ENCODE measurements at places on chromosomes 4 and X.

- DNase-seq = no peak
These were observed 1.3 kb upstream of the ADH7 start for GRCh38 chr4:99436462-99436861.

DNA sequence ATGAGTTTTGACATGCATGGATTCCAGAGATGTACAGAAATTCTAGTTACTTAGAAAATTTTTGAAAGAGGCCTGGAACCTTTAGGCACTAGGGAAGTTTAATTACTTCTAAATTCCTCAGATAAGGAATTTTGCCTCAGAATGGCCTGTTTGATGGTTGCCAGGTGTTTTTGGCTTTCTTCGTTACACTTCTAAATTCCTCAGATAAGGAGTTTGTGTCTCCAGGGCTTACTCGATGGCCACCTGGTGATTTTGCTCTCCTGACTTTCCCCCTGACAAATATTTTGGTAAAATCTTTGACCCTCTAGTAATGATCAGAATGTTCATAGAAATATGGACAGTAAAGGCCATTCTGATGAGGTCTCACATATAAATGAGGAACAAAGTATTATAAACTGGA, 64.3 kb downstream of the BEX3 start:
- no peak for DNase-seq

- DNase-seq = no peak
These were observed 36.8 kb upstream of the NAA11 start for GRCh38 chr4:79362626-79363025.

DNA sequence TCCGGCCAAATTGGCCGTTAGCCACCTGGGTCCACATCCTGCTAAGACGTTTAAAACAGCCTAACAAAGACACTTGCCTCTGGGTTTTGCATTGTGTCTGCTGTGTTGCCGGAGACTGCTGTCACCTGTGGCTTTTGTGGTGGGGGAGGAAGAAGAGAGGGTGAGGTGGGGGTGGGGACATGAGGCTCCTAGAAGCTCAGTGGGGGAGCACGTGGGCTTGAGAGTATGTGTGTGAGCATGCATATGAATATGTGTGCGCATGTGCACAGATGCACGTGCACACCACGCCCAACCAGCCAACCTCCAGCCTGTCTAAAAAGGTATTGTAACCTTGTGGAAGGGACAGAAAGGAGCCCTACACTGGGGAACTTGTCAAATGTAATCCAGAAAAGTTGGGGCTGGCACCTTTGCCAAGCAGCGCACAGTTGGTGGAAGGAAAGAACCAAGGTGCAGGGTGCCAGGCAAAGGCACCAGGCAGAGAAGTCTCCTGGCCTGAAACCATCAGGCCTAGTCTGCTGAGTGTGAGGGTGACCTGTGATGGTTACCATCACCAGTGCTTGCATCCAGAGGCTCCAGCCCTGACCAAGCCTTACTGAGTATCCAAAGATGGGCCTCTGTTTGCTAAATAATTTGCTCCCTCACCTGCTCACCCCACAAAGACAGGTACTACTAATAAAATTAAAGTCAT, 10.1 kb upstream of the SASH3 start:
- peak; percentile 66 for DNase-seq

- DNase-seq = no peak
These were observed 100.6 kb upstream of the PNPLA4 start for GRCh38 chrX:8027827-8028226.

- DNase-seq = no peak
These were observed 78.0 kb downstream of the PRDM5 start for GRCh38 chr4:120844528-120844921.

DNA sequence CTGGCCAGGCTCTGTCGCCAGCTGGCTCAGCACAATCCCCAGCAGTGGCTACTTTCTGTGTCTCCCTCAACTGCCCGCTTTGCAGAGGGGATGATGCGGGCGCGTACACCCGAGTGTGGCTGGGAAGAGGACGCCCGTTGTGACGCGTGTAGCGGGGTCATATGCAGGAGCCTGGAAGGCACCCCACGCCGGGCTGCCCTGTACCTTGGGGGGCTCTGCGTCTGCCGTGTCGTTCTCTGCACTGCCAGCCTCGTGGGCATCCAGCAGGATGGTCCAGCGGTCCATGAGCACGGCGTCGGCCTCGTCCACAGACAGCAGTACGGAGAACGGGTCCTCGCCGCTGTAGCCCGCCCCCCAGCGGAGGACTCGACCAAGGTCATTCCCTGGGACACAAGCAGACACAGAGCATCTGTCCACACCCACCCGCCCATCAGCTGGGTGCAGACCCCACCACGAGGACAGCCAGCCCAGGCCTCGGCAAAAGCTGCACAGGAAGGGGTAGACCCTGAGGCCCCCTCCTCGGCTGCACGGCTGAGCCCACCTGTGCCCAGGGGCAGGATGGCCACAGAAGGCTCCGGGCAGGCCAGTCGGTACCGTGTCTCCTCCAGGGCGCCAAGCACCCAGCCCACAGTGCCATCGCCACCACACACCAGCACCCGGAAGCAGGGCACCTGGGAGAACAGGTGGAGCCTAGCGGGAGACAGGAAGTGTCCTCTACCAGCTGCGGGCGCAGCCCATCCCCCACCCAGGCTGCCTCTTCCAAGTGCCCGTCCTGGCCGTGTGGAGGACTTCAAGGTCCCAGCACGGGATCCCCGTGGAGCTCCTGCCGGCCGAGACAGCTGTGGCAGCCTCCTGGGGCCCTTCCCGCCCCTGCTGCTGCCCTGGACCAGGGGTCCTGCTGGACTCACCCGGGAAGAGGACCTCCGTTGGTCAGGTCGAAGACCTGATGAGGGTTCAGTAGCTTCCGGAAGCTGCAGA, 10.8 kb downstream of the DGKQ start:
- no peak for DNase-seq

GRCh38 chr4:153728660-153729059, 31.2 kb downstream of the RNF175 start:
- no peak for DNase-seq

DNA sequence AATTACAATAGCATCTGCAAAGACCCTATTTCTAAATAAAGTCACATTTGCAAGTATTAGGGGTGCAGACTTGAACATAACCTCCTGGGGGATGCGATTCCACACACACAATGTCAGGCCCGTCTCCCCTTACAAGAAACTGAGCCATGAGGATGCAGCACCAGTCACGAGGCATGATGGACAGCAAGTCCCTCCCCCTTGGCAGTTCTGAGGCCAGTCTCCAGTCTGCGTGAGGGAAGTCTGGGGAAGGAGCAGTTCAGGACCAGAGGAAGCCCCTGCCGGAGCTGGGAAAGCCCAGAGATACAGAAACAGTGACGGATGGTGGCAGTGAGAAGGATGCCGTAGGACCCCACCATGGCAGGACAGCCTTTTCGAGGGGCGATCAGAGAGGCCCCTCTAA, 9.4 kb downstream of the FAM53A start:
- no peak for DNase-seq

DNA sequence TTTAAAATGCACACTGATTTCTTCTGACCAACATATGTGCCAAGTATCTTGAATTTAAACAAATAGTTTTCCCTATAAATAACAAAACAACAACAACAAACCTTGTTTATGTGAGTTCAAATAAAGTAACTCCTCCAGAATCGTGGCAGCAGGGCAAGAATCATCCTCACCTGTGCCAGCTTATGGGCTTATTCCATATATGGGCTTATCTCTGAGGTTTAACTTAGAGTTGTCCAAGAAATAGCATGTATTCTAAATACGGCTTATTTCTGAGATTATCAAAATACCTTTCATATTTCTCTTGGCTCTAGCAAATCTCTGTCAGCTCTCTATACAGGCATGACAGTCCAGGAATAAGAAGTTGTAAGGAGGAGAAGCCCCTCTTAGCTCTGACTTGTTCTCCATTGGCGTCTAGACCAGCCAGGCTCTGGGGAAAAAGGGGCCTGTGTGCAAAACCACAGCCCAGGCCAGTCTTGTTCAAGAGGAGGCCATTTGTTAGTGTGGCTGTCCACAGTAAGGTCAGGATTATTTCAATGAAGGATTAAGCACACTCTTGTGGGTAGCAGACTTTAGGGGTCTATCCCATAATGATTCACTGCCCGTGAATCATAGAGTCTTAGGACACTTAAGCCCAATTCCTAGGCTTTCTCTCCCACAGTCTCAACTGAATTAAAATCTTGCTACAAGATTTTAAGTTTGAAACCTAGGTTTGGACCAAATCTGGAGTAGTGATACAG, 63.2 kb downstream of the FRAS1 start:
- no peak for DNase-seq

DNA sequence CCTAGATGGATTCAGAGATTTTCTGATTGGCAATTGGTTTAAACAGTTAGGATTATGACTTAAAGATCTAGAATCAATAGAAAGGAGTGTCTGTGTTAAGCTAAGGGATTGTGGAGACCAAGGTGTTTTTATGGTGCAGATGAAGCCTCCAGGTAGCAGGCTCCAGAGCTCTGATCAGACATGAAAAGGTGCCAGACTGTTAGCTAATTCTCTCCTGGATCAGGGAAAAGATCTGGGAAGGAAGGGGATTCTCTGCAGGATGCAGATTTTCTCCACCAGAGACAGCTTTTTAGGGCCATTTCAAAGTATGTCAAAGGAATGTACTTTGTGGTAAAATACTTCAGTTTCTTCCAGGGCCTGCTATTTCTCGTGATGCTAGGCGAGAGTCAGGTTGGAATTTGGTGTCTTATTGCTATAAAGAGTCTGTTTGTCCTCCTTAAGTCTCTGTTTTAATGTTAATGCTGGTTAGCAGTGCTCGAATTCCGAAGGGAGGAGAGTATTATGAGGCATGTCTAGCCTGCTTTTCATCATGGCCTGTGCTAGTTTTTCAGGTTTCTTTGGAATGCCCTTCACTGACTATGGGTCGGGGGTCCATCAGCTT, 12.0 kb upstream of the GPR78 start:
- DNase-seq = no peak

- DNase-seq = no peak
These were observed 89.6 kb upstream of the KIT start for GRCh38 chr4:54568184-54568583.

DNA sequence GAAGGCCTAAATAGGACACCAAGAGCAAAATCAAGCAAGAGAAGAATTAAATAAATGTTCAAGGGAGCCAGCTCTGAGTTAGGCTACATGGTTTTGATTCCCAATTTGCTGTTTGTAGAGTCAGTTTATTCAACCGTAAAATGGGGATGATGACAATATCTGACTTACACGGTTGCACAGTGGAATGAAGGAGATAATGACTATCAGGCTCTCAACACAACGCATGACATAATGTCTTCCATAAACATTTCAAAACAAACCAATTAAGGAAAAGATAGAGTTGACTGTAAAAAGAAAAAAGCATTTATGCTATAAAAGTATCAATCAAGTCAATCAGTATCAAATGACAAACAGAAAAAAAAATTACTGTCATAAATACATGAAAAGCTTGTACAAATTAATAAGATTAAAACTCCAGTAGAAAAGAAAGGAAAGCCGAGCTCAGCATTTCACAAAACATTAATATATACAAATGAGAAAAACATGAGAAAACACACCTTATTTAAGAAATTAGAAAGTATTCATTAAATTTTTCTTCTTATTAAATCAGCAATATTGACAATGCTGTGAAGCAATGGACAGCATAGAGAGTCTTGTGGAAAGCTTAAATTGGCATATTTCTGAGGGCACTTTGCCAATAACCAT, 179.0 kb downstream of the SCFD2 start:
- DNase-seq = no peak

GRCh38 chrX:9349572-9350494, 115.0 kb upstream of the TBL1X start:
- DNase-seq = no peak

- no peak for DNase-seq
These were observed 278.2 kb upstream of the CXXC4 start for GRCh38 chr4:104772849-104773248.
